HEK293T (cell line): ENCODE measurements at places on chromosomes 12 and 14.

GRCh38 chr14:50620341-50620740 lies 47.8 kb downstream of the SAV1 start:
- DNase-seq, result no peak

- no peak for DNase-seq
These were observed 155.7 kb upstream of the BTG1 start for GRCh38 chr12:92301356-92301755.

DNA sequence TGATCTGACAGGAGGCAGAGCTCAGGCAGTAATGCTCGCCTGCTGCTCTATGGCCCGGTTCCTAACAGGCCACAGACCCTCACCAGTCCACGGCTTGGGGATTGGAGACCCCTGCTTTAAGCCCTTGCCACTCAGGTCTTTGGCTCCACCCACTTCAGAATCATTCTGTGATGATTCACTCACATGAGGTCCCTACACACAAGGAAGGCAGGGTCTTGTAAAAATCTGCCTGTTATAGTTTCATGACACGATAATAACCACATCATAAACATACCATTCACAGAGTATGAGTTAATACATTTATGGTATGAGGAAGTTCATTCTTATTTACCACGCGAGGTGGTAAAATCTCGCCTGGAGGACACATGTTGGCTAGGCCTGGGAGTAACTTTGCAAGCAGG lies 29.0 kb upstream of the MAX start:
- no peak for DNase-seq

DNA sequence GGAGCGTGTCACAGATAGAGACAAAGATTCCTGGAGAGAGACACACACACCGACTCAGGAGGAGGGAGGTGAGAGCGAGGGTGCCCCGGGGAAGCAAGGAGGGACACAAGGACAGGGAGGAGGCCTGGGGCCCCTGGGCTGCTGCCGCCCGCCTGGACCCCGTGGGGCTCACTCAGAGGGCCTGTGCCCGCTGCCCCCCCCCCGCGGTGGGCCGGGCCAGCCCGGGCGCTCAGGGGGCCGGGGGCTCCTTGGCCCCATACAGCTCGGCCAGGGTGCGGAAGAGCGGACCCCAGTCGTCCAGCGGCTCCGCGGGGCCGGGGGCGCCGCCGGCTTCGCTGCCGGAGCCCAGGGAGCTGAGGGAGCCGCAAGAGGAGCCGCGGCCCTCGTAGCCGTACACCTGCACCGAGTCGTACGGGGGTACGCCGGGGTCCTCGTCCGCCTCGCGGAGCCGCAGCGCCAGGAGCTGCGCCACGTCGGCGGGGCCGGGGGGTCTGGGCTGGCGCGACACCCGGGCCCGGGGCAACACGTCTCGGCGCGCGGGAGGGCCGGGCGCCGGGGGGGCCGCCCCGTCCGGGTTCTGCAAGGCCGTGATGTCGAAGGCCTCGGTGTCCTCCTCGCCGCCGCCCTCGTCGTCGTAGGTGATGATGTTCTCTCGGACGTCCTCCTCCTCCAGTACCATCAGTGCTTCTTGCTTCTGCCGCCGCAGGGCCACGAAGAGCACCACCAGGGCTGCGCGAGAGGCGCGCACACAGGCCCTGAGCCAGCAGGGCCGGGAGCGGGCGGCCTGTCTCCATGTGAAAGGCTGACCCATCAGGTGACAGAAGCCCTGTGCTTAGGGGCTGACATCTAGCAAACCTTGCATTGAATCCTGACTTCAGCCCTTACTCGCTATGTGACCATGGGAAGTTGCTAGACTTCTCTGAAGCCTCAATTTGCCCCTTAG lies 6.0 kb downstream of the PSMB11 start:
- no peak for DNase-seq

DNA sequence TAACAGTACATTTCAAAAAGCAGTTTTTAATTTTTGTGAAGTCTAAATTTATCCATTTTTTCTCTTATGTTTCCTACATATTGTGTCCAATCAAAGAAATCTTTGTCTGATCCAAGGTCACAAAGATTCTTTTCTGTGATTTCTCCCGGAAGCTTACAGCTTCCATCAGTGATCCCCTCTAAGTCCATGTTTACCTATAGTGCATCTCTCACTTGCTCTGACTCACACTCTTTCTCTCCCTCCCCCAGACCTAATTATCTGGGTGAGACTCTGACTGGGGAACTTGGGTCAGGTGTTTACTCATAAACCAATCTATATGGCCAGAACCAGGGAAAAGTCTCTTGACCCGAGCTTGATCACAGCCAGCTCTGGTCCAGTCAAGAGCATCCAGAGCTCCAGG lies 224.4 kb downstream of the SPTSSA start:
- no peak for DNase-seq

DNA sequence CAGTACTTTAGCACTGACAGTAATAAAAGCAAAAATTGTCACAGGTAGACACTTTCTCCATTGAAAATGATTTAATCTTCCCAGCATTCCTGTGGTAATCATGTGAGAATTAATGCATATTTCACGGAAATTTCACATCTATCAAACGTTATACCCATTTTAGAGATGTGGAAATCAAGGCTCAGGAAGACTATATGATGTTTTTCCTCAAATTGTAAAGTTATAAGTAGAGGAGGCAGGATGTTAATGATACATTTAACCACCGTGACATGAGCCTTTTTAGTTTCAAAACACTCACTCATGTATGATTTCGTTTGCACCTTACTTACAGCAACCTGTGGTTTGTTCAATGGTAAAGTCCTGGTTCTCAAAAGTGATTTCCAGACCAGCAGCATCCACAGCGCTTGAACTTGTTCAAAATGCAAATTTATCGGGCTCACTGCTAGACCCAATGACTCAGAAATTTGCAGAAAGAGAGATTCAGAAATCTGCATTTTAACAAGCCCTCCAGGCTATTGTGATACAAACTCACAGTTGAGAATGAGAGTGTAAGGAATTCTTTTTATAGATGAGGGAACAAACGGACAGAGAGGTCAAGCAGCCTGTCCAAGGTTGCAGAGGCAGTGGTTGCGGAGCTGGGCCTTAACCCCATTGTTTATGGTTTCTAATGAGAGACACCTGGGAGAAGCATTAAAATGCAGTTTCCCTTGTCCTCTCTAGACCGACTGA lies 654.8 kb upstream of the TBX3 start:
- no peak for DNase-seq
